ENCODE measurements at places on chromosomes 4 and X. TPM values are rescaled to one million over a fixed set of nuclear protein-coding genes. Genes with fewer than 3 reads are reported as not detected.

DNA sequence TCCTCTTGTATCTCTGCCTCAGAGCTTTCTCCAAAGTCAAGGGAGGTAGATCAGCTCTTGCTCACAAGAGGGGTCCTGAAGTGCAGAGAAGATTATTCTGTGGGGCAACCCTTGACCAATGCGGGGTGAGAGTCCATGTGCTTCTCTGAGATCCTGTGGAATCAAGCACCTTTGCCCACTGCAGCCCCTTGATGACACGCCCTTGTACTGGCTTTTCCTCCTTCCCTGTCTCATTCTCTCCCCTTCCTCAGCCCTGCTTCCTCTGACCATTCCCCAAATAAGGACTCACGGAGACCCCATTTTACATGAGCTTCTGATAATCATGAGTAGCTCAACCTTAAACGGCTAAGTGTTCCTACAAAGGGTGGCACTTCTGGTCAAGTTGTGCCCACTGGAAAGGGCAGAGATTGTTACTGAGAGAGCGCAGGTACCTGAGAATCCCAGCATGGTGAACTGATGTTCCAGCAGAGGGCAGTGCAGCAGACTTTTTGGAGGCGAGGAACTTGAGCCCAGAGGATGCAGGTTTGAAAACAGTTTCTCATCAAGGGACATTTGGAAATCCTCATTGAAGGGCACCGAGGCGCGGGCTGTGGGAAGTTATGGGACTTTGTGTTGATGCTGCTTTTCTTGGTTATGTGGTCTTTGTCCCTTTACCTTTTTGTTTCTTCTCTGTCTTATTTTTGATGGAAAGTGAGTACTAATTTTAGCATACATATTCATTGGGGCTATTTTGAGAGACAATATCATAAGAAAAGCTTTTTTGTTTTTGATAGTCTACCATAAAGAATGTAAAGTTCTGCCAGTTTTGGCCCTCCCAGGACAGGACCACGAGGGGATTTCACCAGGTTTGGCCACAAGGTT, 201.3 kb downstream of the RBM46 start:
- peak; percentile 55 for DNase-seq

Gene SSX1
- total RNA-seq: 139 TPM

DNA sequence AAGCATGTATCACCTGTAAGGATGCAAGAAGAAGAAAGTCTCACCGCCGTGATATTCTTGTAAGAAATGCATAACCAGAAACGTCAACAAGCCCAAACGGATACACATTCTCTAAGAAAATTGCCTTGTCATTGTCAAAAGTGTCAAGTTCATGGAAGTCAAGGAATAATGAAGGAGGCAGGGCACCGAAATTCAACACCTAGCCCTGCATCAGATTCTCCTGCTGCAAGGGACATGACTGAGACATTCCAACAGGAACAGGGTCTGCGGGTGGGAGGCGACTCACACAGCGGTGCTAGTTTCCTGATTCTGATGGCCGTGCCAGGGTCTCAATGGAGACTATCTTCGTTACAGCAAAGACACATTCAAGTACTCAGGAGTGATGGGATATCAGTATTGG, 26.7 kb downstream of the IRF2 start:
- no peak for DNase-seq

Gene HSFX4
- total RNA-seq: not detected

GRCh38 chrX:8455557-8455956, 9.1 kb upstream of the VCX3B start:
- DNase-seq: peak; percentile 3

GRCh38 chrX:104351173-104351769, 96.5 kb upstream of the ESX1 start:
- peak; percentile 91 for DNase-seq

Gene CLIC2
- 0.60 TPM for total RNA-seq

DNA sequence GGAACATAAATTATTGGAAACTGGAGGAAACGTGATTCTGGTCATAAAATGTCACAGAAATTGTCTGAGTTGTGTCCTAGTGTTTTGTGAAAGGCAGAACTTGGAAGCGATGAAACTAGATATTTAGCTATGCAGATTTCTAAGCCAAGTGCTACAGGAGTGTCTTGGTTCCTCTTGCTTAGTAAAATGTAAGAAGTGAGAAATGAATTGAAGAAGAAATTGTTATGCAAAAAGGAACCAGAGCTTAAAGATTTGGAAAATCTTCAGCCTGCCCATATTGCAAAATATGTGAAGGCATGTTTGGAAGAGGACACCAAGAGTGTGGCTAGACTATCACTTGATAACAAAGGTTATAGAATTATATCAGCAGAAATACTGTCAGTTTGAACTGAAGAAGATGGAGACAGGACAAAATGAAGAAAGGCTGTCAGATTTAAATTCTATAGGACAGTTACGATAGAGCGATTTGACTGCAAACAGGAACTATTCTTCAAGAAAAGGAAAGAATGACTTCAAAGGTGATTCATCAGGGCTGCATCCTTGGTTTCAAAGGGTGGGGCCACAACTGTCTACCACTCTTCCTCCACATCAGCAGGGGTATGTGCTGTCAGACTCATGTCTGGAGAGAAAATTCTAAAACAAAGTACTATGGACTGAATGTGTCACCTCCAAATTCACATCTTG, 9.4 kb upstream of the CDS1 start:
- peak; percentile 83 for DNase-seq

DNA sequence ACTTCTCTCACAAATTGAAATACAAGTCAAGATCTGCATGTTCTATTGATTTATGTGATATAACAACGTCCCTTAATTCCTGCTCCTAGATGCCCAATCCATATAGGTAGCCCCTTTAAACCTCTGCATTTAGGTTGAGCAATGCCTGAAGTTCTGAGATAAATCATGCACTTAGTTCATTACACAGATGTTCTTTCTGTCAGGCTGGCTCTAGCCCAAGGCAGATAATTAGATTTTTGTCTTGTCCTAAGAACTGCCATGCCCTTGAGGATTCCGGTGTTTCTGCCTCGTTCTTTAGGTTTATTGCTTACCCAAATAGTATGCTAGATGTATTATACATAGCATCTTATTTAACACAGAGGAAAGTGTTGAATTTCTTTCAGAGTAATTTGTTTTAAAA, 143.1 kb downstream of the TRAM1L1 start:
- DNase-seq: no peak

- peak; percentile 34 for DNase-seq
Observed at GRCh38 chr4:6855692-6856297, 53.8 kb upstream of the TBC1D14 start.

Gene PDE5A
- 1.4 TPM for total RNA-seq

GRCh38 chr4:82268826-82269193, 105.0 kb downstream of the HNRNPD start:
- DNase-seq: no peak

- no peak for DNase-seq
Observed at GRCh38 chrX:44474410-44474809, 68.2 kb downstream of the FUNDC1 start.

- DNase-seq: no peak
Observed at GRCh38 chrX:37989304-37989703, 17.0 kb upstream of the SYTL5 start.

- DNase-seq: peak; percentile 56
Observed at GRCh38 chrX:69027181-69028005, 137.9 kb downstream of the PJA1 start.

Gene RAB33A
- total RNA-seq: not detected

- no peak for DNase-seq
Observed at GRCh38 chr4:16439768-16440167, 213.5 kb upstream of the TAPT1 start.

Gene APEX2
- 25.2 TPM for total RNA-seq

Gene CDS1
- 1.5 TPM for total RNA-seq
